Epithelial cell of proximal tubule (primary cell): ENCODE measurements at places on chromosomes 4 and X.

- DNase-seq: no peak
Measured at GRCh38 chr4:119666653-119667091, 38.1 kb upstream of the PDE5A start.

DNA sequence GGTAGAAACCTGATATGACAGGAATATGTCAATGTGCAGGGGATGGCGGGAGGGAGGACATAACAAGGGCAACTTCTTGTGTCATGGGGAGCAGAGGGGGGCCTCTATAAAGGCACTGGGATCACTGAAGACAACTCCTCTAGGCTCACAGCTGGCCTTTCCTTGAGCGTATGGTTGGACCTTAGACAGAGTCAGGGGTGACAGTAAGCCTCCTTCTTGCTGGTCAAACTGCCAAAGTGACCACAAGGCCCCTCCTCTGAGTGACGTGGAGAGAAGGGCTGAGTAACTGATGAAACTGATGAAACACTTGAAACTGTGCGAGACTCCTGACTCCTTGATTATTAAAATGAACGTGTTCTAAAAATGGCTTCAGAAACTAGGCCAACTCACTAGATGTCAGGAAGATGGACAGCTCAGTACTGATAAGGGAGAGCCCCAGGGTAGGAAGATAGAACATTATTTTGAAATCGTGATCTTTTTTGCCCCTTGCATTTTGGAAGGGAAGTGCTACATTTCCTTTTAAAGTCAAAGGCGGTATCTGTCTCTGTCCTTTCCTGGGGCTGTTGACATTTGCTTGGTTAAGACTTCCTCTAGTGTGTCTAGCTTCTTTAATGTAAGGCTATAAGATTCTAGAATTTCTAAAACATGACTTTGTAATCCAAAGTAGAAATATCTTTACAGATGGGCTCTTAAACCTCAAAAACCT lies 1.6 kb downstream of the RAB33A start:
- DNase-seq: no peak

- DNase-seq: no peak
Measured at GRCh38 chr4:56324011-56324610, 63.2 kb downstream of the AASDH start.

- no peak for DNase-seq
Measured at GRCh38 chr4:104967034-104967401, 179.7 kb upstream of the TET2 start.

- no peak for DNase-seq
Measured at GRCh38 chr4:70544279-70544868, 26.0 kb downstream of the AMTN start.

DNA sequence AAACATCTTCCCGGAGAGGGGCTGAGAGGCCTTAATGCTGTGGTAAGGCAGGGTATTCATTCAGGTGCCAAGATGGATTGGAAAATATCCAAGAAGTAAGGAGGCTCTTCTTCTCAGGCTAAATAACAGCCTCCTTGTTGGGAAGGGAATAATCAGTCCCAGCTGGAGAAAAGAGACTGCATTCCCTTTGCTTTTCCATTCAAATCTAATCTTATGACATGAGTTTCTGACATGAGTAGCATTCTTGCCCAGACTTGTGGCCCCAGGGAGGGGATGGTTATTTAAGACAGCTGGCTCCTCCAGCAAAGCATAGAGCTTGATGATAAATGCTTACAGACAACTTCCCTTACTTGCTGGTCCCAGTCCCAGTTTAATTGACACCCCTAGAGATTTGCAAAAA lies 98.3 kb downstream of the DCLK2 start:
- DNase-seq: no peak

DNA sequence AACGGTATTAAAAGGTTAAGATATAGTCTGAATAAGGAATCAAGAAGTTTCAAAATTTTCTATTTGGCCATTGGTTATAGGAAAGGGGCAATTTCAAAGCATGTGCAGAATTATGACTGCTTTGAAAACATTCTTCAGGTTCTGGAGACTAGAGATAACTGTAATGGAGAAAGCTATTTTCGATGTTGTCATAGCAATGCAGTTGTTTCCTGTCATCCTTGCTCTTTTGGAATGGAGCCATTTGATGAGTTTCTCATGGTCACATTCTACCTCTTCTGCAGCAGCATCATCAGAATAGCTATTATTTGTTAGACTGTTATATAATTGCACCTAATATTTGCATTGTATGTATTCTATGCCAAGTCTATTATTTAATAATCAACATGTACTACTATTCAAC lies 368.2 kb upstream of the NR3C2 start:
- no peak for DNase-seq

DNA sequence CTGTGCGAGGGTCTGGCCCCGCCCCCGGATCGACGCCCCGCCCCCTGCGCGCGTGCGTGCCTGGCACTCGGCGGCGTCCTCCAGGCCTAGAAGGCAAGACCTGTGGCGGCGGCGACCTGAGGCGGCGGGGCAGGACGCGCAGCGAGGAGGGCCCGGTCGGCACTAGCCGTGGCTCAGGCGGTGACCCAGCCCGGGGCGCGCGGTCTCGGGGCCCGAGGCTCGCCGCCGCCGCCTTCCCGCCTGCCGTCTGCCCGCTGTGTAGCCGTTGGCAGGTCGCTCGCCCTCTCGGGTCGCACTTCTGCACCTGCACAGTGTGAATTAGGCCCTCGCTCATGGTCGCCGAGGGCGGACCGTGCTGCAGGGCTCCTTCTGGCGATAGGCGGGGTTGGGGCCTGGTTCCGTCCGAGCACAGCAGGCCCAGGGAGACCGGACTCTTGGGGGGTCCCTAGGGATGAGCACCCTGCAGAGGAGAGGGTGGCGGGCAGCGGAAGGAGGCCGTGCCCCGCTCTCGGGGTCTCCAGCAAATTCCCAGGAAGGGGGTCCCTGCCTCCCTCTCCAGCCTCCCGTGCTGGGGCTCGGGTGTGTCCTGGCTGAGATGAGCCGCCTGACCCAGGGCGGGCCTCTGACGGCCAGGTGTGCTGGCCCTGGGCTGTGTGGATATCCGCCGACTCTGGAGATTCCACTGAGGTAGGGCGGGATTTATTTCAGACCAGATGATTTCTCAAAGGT lies 557 bp upstream of the FAM53A start:
- no peak for DNase-seq

DNA sequence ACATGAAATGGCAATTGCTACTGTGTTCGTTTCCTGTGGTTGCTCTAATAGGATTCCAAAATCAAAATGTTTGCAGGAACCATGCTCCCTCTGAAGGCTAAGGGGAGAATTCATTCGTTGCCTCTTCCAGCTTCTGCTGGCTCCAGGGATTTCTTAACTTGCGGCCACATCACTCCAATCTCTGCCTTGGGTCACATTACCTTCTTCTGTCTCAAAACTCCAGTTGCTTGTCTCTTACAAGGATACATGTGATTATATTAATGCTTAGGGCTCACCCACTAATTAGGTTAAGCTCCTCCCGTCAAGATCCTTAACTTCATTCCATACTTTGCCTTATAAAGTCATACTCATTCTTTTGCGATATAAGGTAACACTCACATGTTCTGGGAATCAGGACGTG lies 208.4 kb downstream of the RBM46 start:
- DNase-seq: no peak

DNA sequence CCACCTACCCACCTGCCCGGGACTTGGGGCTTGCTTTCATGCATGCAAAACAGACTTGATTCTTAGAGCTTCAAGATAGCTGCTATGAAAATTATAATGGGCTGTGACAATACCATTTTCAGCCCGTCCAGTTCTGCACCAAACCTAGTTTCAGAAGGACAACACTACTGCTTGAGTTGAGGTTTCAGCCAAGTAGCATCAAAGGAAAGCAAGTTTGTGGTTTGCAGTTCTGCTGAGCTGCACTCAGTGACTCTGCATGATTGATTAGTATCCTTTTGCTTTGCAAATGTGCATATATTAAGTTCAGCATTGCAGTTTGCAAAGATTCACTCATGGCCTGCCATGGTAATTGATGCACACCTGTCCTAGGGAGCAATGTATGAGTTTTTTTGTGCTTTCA lies 442.7 kb downstream of the RPA4 start:
- DNase-seq: no peak

DNA sequence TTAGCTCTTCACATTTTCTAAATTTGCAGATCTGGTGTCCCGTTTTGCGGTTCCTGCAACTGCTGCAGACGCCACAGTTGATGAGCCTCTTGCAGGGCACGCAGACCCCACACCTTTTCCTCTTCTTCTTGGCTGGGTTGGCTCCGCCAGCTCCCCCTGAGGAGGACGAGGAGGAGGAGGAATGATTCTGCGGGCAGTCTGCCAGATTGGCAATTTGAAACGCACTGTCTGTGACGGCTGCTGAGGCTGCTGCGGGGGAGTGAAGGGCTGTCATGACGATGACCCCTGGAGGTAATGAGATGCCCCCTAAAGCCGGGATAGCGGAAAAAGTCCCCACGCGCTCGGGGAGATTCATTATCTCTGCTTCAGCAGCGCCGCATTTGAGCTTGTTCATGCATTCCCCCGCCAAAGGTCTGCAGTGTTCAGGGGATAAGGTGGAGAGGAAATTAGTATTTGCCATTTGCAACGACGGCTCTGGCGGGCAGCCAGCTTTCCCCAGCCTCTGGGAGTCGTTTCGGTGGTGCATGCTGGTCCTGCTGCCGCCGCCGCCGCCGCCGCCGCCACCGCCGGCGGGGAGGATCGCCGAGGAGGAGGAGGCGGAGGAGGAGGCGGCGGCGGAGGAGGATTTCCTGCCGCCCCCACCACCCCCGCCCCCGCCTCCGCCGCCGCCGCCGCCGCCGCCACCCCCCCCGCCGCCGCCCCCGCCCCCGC lies 3.8 kb downstream of the CXXC4 start:
- no peak for DNase-seq

DNA sequence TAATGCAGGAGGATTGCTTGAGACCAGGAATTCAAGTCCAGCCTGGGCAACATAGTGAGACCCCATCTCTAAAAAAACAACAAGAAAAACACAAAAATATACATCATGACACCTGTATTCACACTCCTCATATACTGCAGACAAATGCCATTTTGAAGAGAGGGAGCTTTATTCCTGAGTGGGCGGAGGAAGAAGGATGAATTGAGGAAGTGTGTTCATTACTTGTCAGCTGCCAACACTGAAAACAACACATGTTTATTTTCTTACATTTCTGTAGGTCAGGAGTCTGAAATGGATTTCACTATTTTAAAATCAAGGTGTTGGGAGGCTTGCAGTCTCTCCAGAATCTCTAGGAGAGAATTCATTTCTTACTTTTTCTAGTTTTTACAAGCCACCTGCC lies 47.2 kb upstream of the CD99 start:
- DNase-seq: no peak
